ENCODE measurements at places on chromosomes 3 and 15.

- DNase-seq = no peak
Observed at GRCh38 chr3:112781599-112781998, 65.1 kb downstream of the CD200R1L start.

DNA sequence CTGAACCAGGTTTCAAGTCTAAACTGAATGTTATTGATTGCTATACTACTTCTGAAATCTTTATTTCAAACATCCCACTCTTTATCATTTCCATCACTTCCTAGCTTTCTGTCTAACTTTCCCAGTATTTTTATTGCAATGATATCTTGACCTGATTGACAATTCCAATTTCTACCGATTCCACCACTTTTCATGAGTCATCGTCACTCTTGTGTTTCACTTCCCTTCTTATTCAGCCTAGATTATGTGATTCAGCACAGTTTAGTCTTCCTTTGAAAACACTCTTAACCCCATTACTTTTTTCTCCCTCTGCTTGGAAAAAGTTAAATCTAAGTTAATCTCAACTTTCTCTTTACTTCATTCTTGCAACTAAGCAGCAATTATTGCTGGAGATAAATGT lies 62.6 kb downstream of the SLC7A14 start:
- DNase-seq = no peak

- no peak for DNase-seq
Observed at GRCh38 chr15:68789091-68789490, 31.6 kb downstream of the ANP32A start.

DNA sequence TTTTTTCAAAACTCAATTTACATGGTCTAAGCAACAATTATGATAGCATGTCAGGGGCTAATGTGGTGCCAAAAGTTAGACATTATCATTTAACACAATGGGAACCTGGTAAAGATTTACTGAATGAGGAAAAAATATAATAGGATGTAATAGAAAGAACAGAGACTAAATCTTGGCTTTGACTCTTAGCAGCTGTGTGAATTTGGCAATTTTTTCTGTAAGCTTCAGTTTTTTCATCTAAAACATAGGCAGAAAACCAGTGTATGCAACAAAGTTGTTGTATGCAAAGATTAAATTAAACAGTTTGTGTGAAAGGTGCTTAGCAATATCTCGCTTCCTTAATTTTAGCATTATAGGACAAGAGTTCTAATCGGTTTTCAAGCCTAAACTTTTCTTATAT lies 57.6 kb downstream of the ZBTB20 start:
- DNase-seq = no peak
